NCI-H1436 treated with DMSO at 0.1 percent for 48 hours (cell line): ENCODE measurements at places on chromosomes 11 and 22.
A peak's percentile ranks its signal among the peaks of the same experiment; 100 is the strongest.

DNA sequence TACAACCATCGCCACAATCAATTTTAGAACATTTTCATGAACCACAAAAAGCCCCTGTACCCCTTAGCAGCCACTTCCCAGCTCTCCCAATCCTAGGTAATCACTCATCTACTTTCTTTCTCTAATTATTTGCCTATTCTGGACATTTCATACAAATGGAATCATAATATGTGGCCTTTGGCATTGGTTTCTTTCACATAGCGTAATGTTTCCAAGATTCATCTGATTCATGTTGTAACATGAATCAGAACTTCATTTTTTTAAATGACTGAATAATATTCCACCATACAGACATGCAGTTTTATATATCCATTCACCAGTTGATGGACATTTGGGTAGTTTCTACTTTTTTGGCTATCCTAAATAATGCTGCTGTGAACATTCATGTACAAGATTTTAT lies 56.2 kb upstream of the RCN1 start:
- no peak for DNase-seq

GRCh38 chr11:21464601-21465193 lies 728.2 kb upstream of the ANO5 start:
- DNase-seq, result no peak

DNA sequence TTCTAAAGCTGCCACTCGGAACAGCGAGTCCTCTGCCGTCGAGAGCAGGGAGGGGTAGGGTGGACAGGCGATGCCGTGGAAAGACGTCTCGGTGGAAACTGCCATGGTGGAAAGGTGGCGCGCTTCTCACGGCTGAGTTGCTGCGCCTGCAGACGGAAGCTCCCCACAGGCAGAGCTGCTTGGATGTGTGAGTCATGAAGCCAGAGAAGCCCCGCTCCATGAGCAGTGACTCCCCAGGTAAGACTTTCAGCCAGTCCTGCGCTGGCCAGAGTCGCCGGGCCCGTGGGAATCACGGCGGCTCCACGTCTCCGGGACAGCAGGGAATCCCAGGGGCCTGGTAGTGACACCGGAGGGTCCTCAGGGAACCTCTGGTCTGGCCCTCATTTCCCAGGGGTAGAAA lies 4.0 kb upstream of the TRMU start:
- DNase-seq, result no peak

GRCh38 chr11:95516786-95517185 lies 272.8 kb downstream of the FAM76B start:
- no peak for DNase-seq

DNA sequence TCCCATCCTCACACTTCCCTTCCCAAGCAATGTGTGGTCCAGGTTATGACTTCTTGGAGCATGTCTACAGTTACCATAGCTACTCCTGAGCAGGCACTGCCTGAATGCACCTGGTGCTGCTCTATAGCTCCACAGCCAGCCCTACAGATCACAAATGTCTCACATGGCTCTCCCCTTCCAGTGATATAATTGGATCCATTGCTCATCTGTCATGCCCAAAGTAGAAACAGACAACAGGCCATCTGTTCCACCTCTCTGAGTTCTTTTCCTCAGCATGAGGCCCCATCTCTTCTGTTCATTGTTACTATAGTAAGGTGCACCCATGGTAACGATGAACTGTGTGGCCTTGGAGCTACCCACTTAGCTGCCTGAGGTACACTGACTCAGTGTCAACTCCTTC lies 320.3 kb upstream of the ZC3H12C start:
- DNase-seq, result peak; percentile 34

GRCh38 chr11:123510579-123510905 lies 80.5 kb downstream of the GRAMD1B start:
- DNase-seq, result no peak

DNA sequence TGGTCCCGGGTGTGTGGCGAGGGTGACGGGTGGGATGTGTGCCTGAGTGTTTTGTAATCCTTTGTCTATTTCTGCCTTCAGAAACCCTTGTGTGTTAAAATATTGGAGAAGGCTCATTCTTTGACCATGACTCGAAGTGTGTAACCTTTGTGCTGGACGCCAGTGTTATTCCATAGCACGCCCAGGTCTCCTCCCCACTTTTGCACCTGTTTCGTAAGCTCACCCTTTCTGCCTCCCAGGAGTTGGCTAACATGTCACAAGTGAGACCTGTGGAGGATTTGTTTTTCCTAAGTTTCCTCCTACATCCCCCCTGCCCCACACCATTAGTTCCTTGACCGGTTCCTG lies 382 bp downstream of the C11orf54 start:
- DNase-seq, result no peak

GRCh38 chr22:28829358-28830181 lies 29.2 kb upstream of the XBP1 start:
- DNase-seq, result no peak

- no peak for DNase-seq
These were observed at the start of gene NTM for GRCh38 chr11:131370090-131370751. TSS of gene NTM (plus strand) at chr11:131370615.

- DNase-seq, result no peak
These were observed 17.7 kb downstream of the BSX start for GRCh38 chr11:122963961-122964360.

DNA sequence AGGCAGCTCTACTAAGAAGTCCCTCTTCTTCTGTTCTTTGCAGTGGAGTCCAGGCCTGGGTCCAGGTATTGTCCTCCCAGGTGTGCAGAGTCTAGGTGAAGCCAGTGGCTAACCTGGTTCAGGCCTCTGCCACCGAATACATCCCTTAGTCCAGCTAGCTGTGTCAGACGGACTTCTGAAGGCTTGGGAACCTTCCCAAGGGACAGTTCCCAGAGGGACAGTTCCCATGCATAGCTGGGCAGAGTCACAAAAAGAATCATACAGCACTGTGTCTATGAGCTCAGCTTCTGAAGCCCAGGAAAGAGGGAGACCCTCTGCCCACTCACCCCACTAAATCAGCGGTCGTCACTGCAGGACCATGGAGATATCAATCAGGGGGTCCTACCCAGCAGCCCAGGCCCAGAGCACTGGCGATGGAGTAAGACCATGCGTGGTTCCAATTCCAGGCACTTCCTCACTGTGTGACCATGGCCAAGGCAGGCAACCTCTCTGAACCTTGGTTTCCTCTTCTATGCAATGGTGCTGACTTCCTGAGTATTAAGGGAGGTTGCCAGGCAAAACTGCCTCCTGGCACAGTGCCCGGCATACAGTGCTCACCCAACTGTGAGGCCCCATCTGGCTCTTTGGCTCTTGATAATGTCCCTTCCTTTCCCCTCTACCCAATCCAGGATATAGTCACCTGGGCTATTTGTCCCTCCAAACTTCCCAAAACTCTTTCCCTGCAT lies 3.4 kb downstream of the MS4A10 start:
- DNase-seq, result no peak

GRCh38 chr11:19947537-19948114 lies 212.6 kb downstream of the DBX1 start:
- DNase-seq, result no peak

DNA sequence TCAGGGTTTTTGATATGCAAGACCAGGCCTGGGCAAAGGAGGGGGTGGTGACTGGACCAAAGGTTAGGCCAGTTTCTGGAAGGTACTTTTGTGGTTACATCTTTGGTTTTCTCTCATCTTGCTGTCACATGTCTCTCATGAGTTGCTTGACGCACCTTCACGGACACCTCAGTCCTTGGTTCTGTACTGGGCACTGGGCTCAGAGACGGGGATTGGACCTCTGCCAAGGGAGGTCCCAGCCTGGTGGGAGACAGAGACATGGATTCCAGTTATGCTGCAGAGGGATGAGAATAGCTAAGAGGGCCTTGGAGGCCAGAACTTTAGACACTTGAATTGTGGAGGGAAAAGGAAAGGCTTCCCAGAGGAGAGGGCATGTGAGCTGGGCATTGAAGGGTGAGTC lies 1.7 kb downstream of the USP35 start:
- no peak for DNase-seq

- no peak for DNase-seq
These were observed at the start of gene EHF for GRCh38 chr11:34620820-34621792. TSS of gene EHF (plus strand) at chr11:34621093. CDS start at chr11:34642631, 21,538 bp downstream.

GRCh38 chr22:43923191-43923590 lies 414 bp upstream of the PNPLA3 start:
- DNase-seq, result no peak

GRCh38 chr11:68838572-68838964 lies 3.1 kb downstream of the CPT1A start:
- DNase-seq, result no peak

DNA sequence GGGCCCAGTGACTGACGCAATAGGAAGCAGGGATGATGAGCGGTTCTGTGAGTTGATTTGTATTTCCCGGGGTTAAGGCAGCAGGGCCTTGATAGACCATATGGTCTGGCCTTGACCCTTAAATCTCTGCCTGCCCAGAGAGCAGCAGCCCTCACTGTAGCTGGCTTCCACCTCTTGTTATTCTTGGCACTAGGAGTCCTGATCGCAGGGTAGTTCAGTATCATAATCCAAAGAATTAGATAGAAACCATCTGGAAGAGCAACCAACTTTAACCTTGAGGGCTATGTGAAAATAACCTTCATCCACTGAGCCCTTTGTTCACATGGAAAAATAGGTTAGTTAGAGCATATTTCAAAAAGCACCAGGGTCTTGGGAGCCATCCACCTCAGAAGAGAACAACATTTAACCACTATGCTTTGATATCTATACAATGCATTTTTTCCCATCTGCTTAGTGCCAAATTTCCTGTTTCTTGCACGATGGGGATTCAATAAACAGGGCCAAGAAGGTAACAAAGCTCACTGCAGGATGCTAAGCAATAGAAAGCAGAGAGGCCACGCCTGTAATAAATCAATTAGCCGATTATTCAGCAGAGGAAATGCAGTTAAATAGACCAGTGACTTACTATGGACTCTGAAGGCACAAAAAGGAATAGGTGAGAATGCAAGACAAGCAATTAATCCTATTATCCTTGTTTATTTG lies 761.3 kb downstream of the OPCML start:
- no peak for DNase-seq

GRCh38 chr22:28208036-28208435 lies 289.0 kb upstream of the PITPNB start:
- DNase-seq, result no peak

- no peak for DNase-seq
These were observed 40.3 kb upstream of the OR5D13 start for GRCh38 chr11:55732936-55733335.

DNA sequence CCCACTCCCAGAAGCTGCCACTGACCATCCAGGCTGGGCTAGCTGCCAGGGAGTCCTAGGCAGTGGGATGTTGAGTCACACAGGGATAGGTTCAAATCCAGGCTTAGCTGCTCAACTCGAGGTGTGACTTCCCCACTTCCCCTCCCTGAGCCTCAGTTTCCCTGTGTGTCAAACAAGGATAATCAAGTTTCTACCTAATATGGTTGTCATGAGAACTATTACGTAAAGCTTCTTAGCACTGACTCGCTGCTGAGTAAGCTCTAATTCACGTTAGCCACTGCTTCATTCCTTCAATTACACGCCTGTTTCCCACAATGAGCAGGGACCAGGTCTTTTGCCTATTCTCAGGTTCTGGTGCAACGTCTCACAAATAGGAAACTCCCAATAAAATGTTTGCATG lies 67.7 kb downstream of the SEZ6L start:
- DNase-seq, result no peak

DNA sequence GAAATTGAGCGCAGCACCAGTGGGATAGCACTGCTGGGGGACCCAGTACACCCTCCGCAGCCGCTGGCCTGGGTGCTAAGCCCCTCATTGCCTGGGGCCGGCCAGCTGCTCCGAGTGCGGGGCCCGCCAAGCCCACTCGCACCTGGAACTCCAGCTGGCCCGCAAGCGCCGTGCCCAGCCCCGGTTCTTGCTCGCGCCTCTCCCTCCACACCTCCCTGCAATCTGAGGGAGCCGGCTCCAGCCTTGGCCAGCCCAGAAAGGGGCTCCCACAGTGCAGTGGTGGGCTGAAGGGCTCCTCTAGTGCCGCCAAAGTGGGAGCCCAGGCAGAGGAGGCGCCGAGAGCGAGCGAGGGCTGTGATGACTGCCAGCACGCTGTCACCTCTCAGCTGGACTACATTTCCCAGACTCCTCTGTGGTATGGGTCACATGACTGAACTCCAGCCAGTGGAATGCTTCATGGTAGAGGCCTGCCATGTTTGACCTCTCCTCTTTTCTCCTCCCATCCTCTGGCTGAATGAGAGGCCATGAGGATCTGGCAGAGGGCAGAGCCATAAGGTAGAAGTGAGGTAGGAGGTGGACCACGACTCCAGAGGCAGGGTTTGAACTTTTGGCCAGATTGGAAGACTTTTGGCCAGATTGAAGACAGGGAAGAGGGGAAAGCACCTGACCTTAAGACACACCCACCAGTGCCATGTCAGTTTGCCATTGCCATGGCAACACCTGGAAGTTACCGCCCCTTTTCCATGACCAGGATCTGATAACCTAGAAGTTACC lies 6.2 kb downstream of the MRGPRD start:
- no peak for DNase-seq

DNA sequence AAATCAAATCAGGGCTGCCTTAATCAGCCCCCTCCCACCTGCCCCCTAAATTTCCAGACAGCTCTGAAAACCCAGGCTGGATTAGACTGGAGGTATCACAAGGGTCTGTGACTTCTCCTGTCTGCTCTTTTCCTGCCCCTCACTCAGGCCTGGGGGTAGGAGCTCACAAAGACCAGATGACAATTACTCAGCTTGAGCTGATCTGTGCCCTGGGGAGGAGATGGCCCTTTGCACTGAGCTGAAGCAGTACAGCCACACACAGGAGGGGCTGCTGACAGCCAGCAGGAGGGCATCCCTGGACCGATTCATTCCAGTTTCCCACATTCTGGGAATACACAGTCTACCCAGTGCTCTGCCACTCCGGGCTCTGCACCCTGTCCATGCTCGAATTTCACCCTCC lies 4.2 kb downstream of the ABCC8 start:
- DNase-seq, result no peak

GRCh38 chr11:7321473-7322450 lies 70.1 kb downstream of the SYT9 start:
- no peak for DNase-seq

- no peak for DNase-seq
These were observed 92.3 kb downstream of the BLID start for GRCh38 chr11:122023614-122024250.

DNA sequence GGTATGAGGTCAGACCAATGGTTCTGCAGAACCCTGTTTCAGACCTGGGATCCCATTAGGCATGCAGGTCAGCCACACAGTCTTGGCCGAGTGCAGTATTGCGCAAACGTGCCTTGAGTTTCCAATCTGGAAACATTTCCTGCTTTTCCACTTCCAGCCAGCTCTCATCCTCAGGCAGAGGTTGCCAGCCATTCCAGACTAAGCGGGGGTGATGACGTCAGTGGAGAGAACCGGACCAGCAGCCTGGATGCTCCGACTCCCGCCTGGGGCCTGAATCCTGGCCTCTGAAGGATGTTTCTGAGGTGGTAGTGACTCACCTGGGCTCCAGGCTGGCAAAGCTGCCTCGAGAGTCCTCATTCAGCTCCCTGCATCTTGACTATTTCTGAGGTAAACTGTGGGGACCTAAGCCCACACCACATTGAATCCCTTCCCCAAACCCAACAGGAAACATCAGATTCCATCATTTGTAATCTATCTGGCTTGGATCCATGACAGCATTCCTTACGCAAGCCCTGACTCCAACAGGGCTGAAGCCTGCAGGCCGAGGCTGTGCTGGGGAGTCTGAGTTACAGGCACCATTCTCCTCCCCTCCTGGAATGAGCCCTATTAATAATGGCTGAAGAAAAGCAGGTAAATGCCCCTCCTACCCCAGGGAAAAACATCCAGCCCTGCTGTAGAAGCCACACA lies 83.0 kb downstream of the ABTB2 start:
- DNase-seq, result no peak

GRCh38 chr11:43751726-43752125 lies 71.2 kb downstream of the HSD17B12 start:
- no peak for DNase-seq

GRCh38 chr22:17314487-17314886 lies 54.8 kb upstream of the CECR2 start:
- DNase-seq, result no peak

GRCh38 chr11:48028914-48029680 lies 48.7 kb downstream of the PTPRJ start:
- DNase-seq, result no peak
